Stimulated activated CD4-positive, alpha-beta T cell treated with anti-CD3 and anti-CD28 coated beads, Interleukin-1b, Interleukin-23, amount 100 ng/mL, for 1 hour (primary cell): ENCODE measurements at places on chromosomes 3 and 15.

DNA sequence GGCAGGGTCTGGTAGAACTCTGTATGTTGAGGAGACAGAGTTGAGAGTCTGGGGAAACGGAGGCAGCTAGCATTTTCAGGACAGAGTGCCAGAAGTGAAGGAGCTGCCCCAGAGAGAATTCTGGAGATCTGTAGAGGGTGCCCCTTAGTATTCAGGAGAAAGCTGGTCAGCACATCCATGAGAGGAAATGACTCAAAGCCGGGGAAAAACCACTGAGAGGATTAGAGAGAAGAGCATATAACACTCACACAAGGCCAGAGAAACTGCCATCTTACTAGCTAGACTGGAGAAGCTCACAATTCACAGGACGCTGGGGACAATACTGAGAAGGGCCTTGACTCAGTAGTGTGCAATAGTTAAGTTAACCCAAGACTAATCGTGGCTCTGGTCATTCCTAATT lies 75.7 kb upstream of the DPPA4 start:
- DNase-seq = no peak

GRCh38 chr3:71025516-71025915 lies 558.0 kb downstream of the FOXP1 start:
- DNase-seq = no peak

GRCh38 chr3:195571361-195571760 lies 12.4 kb downstream of the APOD start:
- no peak for DNase-seq

GRCh38 chr15:73754461-73754860 lies 1.3 kb upstream of the INSYN1 start:
- DNase-seq = no peak

- DNase-seq = no peak
These were observed 56.6 kb downstream of the SEC22A start for GRCh38 chr3:123258359-123258758.

DNA sequence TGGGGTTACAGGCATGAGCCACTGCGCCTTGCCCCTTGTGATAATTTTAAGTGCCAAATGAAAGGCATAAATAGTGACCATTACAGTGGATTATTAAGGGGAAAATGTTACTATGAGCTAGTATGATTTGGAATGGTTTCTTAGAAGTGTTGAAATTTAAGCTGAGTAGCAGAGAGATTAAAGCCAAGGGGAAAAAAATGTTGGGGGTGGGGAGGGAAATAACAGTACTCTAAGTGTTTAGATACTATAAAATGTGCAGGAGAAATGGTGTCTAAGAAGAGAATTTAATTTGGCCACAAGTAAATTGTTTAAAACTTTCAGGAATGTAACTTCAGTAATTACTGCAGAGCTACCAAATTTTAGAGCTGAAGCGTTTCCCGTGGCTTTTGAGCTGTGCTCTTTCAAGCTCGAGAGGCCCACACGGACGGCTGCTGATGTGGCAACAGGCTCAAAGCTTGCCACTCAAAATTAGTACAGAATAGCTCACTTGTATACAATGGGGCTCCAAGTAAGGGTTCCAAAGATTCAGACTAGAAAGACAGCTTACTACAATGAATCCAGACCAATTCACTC lies 23.9 kb upstream of the SLC12A8 start:
- DNase-seq = no peak

DNA sequence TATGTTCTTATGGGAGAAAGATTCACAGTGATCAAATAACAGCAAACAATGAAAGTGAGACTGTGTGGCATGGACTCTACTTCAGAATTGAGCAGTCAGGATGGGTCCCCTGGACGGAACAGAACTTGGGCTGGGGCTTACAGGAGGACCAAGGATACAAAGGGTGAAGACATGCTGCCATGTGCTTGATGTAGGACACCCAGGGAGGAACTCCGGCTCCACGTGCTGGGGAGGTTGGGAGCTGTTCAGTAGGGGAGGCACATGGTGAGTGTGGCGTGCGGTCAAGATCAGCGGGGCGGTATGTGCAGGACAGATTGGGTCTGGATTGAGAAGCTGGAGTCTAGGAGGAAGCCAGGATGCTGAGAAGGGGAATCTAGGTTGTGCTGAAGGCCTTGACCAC lies 32.6 kb downstream of the PPCDC start:
- DNase-seq = no peak

GRCh38 chr3:52831500-52832301 lies 1.2 kb upstream of the ITIH4 start:
- DNase-seq = no peak

GRCh38 chr3:72100080-72100511 lies 315.1 kb upstream of the PROK2 start:
- no peak for DNase-seq
